Suprapubic skin (tissue), 4 donors: ENCODE measurements at places on chromosomes 11 and 22. TPM values are rescaled to one million over a fixed set of nuclear protein-coding genes. Genes with fewer than 3 reads are reported as not detected.

The HSD17B12 gene
- 60.5 TPM for total RNA-seq

The ART1 gene
- total RNA-seq: not detected

The LRRC56 gene
- 1.7 TPM for total RNA-seq

The SLC15A3 gene
- 10.3 TPM for total RNA-seq

The CCND1 gene
- 340 TPM for total RNA-seq

The LDHAL6A gene
- total RNA-seq: not detected

The DERL3 gene
- 0.34 TPM for total RNA-seq

The MMP7 gene
- 99.5 TPM for total RNA-seq

The TRIM29 gene
- 1,248 TPM for total RNA-seq

The MCM5 gene
- total RNA-seq: 19.7 TPM

- no peak for DNase-seq
Measured at GRCh38 chr11:22927793-22928192, 67.5 kb upstream of the CCDC179 start.

GRCh38 chr11:118374729-118375128 is 15.3 kb downstream of the UBE4A start:
- DNase-seq: no peak

GRCh38 chr11:116344601-116345000 is 428.2 kb downstream of the BUD13 start:
- no peak for DNase-seq

GRCh38 chr22:38317995-38318715 is 922 bp upstream of the CSNK1E start:
- no peak for DNase-seq

GRCh38 chr11:115364896-115365295 is 139.3 kb downstream of the CADM1 start:
- no peak for DNase-seq

- no peak for DNase-seq
Measured at GRCh38 chr11:34940026-34940677, 23.7 kb downstream of the PDHX start.

- no peak for DNase-seq
Measured at GRCh38 chr11:102144357-102145355, 34.4 kb downstream of the YAP1 start.

DNA sequence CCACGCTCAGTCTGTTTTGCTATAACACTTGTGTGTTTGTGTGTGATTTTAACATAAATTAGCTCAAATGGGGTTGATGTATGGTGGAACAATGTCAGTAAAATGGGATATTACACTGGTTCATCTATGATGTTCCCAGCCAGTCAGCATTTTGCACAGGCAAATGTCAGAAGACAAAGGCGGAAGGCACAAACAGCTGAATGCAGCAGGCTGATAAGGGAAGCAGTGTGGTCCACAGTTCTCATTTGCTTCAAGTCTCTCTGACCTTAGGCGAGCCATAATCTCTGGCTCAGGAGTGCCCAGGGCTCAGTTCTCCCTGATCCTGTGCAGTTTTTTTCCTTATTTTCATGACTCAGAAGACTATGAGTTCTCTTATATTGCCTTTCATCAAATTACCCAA is 102.7 kb downstream of the FAR1 start:
- no peak for DNase-seq

- DNase-seq: no peak
Measured at GRCh38 chr11:8251616-8252295, 11.9 kb downstream of the LMO1 start.

- no peak for DNase-seq
Measured at GRCh38 chr11:961921-962320, 36.3 kb downstream of the AP2A2 start.

DNA sequence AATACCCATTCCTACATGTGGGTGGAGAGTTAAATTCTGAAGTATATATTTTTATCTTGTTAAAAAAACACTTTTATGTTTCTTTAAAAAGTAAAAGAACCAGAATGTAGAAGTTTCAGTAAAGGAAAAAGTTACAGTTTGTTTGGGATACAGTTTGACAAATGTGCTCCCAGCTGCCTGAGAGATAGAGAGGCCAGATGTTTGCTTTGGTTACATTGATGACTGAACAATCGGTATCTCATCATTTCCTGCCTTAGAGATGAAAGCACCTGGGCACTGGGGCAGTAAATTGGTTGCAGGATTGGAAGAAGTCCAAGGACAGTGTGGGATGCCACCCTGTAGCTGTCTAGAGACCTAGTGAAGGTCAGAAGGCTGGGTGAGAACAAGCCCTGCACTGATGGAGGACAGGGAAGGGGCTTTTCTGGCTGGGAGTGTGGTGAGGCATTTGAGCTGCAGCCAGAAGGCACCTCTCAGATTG is 16.6 kb downstream of the MED15 start:
- no peak for DNase-seq

DNA sequence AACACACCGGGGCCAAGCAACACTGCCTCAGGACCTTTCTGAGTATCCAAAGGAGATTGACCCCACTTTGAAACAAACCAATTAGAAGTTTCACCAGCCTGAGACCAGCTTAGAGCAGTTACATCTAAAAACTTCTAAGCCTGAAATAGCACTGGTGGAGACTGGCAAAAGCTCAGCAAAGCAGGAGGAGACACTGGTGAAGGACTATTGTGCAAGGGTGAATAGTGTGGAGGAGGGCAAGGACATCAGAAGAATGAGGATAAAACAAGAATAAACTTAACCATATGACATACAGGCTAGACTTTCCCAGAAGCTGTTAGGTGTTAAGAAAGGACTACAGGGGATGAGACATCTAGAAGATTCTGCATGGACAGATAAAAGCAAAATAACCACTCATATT is 152.4 kb downstream of the FCHSD2 start:
- no peak for DNase-seq

GRCh38 chr22:49294656-49295464 is 532.8 kb downstream of the BRD1 start:
- no peak for DNase-seq

DNA sequence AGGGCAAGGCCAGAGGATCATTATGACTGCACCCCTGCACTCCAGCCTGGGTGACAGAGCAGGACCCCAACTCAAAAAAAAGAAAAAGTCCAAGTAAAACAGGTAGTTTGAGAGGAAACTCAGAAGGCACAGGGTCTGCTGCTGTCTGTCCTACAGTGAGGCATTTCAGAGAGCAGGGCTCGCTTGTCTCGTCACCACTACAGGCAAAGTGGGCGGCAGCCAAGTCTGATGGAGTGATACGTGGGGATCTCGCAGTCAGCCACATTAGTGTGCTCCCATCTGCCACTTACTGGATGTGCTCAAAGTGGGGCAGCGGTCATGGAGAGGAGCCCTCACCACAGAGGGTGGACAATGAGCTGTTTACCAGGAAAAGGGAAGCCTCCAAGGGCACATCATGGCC is 42.1 kb downstream of the PI4KA start:
- no peak for DNase-seq

- DNase-seq: no peak
Measured at GRCh38 chr22:43001271-43002201, 13.4 kb downstream of the PACSIN2 start.

DNA sequence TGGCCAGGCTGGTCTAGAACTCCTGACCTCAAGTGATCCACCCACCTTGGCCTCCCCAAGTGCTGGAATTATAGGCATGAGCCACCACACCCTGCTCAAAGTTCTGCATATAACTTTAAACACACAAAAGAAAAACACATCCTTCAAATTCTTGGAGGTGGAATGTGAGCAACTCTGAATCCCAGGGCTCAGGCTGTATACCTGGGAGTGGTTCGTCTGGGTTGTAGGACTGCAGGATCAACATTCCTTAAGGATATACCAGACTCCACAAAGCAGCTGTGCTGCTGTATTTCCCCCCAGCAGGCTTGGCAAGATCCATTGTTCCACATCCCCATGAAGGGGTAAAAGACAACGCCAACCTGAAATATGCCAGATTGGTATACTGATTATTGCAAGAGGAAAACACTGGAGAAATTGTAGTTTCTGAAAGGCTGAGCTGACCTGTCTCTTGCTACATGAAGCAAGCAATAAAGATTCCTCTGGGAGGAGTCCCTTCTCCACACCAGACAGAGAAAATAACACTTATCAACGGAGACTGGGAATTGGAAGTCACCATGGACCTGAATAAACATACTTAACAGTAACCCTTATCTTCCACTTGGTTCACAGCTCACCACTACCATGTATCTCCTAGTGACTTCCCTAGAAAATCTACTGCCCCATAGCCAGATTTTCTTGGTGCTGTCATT is 12.2 kb upstream of the RPS3 start:
- DNase-seq: no peak

- no peak for DNase-seq
Measured at GRCh38 chr11:28679795-28680468, 571.7 kb downstream of the METTL15 start.

DNA sequence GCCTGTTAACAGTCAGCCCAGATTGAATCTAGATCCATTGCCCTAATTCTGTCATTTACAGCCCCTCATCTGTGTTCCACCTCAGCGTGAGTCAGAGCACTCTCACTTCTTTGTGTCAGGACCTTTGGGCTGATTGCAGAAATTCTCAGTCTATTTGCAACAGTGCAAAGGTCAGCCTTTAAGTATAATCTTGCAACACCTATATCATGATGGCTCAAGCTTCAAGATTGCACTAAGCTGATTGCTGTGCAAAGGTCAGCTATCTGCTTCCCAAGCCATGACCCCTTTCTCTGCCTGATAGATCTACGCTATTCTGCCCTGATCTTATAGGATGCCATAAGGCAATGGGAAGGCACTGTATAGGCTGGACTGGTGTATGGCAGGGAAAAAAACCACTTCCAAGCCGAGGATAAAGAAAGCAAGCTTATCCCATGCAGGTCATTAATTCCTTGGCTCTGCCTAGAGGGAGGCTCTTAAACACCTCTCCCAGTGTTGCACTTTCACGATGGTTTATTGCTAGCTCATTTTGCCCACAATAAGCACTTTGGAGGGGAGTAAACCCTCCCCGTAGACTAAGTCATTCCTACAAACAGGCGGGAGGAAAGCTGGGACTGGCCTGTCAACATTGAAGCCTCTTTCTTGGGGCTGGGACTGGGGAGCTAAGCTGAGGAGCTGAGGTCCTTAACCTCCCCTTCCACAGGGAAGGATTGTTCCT is 100.6 kb downstream of the RRAS2 start:
- no peak for DNase-seq

DNA sequence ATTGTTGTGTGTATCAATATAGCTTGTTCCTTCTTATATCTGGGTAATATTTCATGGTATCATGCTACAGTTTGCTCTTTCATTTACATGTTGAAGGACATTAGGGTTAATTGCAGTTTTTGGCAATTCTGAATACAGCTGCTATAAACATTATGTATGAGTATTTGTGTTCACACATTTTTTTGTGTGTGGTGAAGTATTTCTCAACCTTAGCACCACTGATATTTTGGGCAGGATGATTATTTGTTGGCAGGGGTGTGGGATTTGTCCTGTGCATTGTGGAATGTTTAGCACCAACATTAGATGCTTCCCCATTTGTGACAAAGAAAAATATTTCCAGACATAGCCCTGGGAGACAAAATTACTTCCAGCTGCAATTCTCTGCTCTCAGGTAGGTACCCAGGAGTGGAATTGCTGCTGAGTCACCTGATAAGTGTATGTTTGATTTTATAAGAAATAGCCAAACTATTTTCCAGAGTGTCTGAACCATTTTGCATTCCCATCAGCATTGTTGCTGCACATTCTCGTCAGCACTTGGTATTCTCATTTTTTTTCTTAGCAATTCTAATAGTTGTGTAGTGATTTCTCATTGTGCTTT is 128.2 kb downstream of the SNX19 start:
- no peak for DNase-seq

- DNase-seq: no peak
Measured at GRCh38 chr22:19980766-19981165, 35.9 kb downstream of the ARVCF start.

DNA sequence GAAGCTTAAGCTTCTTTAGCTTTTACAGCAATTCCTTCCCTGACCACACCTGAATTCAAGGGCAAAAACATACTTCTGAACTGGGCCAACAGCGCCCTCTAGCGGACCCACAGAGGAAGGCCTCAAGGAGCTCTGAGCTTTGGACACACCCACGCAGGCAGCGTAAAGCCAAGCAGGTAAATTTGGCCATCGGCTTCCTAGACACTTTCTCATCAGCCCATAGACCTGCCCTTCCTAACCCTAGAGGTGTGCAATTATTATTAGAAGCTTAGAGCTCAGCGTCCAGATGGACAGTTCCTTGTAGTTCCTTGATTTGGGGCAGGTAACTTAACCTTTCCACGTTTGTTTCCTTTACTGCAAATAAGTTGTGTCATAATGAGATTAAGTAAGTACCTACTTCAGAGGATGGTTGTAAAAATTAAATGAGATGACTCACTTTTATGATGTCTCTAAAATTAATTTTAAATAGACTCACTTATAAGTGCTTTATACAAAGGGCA is 25.7 kb upstream of the HMGXB4 start:
- no peak for DNase-seq

GRCh38 chr11:75431533-75432525 is 1.2 kb downstream of the KLHL35 start:
- DNase-seq: no peak

DNA sequence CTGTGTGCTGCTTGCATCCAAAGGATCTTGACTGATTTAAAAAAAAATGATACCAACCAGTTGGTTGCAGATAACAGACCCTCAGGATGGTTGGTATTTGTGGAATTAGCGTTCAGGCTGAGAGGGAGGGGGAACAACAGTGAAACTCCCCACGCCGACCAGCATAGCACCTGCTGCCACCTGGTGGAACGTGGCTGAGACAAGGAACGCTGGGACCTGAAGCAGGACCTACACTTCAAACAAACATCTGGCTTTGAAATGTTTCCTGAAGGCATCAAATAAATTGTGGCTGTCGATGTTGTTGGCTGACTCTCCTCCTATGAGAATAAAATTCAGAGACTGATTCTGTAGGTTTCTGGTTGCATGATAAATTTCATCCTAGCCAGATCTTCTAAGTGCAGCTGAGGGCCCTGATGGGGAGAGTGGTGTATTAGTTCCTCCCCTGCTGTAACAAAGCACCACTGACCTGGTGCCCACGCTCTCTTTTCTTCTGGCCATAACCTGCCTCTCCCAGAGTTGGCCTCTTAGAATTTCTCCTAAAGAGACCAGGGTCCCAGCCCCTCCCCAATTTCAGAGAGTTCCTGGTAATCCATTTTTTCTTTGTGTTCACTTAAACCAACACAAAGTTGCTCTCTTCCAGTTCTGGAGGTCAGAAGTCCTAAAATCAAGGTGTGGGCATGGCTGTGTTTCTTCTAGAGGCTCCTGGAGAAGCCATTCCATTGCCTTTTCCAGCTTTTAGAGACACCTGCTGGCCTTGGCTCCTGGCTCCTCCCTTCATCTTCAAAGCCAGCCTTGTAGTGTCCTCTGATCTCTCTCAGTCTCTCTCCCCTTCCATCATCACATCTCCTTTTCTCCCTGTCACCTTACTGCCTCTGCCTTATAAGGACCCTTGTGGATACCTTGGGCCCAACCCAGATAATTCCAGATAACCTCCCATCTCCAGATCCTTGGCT is 17.3 kb downstream of the APOL2 start:
- no peak for DNase-seq

- no peak for DNase-seq
Measured at GRCh38 chr11:69870766-69871165, 51.5 kb upstream of the FGF3 start.

GRCh38 chr22:23218867-23219251 is 38.5 kb downstream of the BCR start:
- DNase-seq: no peak
